ENCODE measurements at places on chromosomes 3 and 15. TPM values are rescaled to one million over a fixed set of nuclear protein-coding genes. Genes with fewer than 3 reads are reported as not detected.

ITPKA gene
- 0.59 TPM for polyA plus RNA-seq

DNA sequence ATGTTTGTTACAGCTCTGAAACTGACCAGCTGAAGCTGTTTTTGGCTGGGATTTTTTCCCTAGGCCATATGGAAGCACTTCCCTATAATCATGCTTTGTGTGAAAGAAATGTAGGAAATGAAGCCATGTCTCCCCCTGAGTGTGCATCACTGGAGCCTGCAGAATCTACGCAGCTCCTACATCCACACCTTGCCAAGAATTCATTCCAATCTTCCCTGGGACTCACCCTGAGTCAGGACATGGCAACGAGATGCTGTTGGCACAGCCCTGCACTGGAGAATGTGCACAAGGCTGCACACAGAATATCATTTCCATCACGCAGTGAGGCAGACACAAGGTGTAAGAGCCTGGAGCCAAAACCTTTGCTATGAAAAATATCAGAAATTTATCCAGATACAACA, 189.5 kb downstream of the ADAMTSL3 start:
- no peak for DNase-seq

DNA sequence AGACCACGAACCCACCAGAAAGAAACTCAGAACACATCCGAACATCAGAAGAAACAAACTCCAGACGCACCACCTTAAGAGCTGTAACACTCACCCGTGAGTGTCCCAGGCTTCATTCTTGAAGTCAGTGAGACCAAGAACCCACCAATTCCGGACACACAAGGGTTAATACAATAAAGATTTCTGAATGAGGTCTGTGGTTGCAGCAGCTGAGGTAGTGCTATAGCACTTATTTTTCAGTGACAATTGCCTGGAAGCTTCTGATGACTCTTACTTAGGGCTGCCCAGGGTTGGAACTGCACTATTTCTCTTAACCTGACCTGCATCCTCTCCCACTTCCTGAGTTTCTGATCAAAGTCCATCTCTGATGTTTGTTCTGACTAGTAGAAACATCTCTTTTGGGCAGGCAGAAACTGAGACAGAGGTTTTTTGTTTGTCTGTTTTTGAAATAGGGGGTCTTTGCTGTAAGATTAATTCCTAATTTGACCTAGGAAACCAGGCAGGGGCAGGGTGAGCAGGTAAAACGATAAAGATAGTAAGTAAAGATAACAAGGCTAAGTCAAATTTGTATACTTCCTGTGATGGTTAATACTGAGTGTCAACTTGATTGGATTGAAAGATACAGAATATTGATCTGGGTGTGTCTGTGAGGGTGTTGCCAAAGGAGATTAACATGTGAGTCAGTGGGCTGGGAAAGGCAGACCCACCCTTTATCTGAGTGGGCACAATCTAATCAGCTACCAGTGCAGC, 169.1 kb downstream of the GAP43 start:
- no peak for DNase-seq

DNA sequence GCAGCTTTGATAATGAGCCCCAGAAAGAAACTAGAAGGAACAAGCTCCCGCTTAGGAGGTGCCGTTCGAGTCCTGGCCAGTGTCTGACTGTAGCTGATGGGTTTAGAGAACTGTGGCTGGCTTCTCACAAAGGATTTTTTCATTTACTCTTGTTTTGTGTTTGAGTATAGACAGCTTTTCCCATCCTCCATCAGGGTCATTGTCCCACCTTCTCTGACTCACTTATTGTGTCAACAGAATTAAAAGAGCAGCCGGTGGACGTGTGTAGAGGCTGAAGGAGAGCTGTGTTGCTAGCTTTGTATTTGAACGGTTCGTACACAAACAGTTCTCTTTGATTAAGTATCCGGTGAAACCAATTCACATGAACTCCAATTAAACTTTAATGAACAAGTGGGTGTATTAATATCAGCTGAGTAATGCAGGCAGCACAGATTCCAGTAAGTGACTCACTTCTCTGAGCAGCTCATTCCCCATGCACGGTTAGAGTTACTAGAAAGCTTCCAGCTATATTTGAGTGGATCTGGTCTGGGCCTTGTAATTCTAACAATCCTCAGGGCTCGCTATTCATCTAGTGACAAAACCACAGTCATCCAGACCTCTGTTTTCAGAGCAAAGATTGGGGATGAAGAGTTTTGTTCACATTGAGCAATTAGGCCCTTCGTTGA, 141.0 kb downstream of the LPP start:
- DNase-seq, result peak; percentile 91

DNA sequence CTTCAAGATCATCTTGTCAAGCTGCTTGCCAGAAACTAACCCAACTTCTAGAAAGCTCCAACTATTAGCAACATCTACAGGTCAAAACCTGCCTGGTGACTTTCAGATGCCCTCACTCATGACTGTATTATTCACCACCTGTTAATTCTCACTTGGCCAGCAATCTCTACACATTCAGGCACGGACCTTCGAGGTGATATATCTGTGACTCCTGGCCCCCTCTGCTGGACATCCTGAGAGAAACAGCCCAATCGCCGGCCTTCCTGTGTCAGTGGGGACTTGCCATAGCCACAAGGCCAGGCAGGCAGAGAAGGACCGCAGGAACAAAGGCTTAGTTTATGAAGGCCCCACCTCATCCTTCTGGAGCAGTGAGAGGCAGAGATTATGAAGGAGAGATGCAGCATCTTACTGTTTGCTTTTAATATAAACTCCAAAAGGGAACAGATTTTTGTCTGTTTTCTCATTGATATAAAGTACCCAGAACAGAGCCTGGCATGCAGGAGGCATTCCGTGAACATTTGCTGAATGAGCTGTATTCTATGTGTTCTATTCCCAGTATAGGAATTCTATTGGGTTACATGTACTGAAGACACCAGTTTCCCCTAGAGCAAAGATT, 24.4 kb upstream of the OCA2 start:
- no peak for DNase-seq

GRCh38 chr3:131543714-131544113, 40.9 kb upstream of the MRPL3 start:
- peak; percentile 53 for DNase-seq

PTX3 gene
- polyA plus RNA-seq, result 60.8 TPM

- no peak for DNase-seq
Observed at GRCh38 chr3:191958980-191959671, 498.2 kb downstream of the PYDC2 start.

DNA sequence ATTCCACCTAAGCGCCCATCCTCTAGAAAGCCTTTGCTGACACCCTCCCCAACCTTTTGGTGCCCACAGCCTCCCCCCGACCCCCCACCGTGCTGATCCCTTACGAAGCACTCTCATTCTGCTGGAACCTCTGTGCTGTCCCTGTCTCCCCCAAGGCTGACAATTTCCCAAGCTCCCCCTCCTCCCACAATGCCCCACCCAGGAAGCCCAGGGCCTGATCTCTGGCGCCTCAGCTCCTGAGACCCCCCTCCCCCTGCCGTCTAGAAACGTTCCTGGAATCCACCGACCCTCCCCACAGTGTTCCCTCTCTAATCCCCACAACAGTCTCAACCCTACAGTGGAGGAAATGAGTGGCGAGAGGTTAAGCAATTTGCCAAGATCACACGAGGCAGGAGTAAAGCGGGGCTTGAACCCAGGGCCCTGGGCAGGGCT, 18.3 kb downstream of the MYL3 start:
- no peak for DNase-seq

DNA sequence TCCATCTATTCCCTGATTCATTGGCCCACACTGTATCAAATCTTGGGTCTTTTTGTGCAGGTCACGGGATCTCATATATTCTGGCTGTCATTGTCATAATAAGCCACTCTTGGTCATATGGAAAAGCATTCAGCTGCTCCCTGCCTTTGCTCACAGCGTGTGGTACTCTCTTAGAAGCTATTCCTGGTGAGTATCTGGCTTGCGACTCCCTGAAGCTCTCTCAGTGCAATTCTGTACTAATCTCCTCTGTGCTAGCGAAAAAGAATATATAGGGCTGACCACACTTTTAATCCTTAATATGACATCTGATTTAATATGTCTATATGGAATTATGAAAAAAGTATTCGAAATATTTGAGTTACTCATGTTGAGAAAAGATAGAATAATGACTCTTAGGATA, 440.8 kb upstream of the GBE1 start:
- DNase-seq, result no peak

IL12A gene
- 0.50 TPM for polyA plus RNA-seq
